ENCODE measurements at places on chromosomes 3 and 15. TPM values are rescaled to one million over a fixed set of nuclear protein-coding genes. Genes with fewer than 3 reads are reported as not detected.

LRTM1 gene
- not detected for polyA plus RNA-seq

KNL1 gene
- 7.6 TPM for polyA plus RNA-seq

CPNE4 gene
- polyA plus RNA-seq, result 0.62 TPM

GRCh38 chr3:158368271-158368670 lies 202.7 kb upstream of the MLF1 start:
- DNase-seq, result no peak

CAPN3 gene
- polyA plus RNA-seq, result 3.6 TPM

CEP19 gene
- polyA plus RNA-seq, result 1.5 TPM

DNA sequence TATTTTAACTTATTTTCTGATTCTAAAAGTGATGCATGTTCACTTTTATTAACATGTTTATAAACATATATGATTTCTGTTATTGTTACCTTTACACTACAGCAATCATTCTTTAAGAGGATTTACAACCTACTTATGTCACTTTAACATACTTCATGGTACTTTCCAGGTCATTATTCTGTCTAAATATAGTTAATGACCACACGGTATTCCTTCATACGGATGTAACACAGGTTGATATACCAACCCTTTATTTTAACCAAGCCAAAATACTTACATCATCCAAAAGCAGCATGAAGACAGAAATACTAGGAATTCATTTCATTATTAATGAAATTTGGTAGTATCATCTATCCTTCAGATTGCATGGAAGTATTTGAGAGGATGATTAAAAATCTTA lies 18.6 kb downstream of the PIK3R4 start:
- DNase-seq, result no peak

DNA sequence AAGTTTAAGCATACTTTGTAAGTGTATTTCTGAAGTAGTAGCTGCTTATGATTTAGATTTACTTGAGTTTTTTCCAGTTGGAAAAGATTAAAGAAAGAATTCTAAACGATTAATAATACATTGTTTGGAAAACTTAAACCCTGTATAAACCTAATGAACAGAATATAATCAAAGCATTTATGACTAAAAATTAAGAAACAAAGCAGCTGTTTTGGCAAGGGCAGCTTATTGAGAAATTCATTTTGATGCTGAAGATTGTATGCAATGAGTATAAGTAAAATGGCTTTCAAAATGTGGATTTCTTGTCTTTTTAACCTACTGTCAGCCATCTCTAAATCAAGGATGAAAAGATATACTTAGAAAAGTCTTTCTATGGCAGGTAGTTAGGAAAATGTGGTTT lies 140.2 kb downstream of the POLQ start:
- DNase-seq, result no peak

RNU5B-1 gene
- polyA plus RNA-seq, result not detected

TMEM212 gene
- not detected for polyA plus RNA-seq

- DNase-seq, result no peak
Observed at GRCh38 chr15:72179950-72180581, 17.5 kb downstream of the GRAMD2A start.

CIDEC gene
- 0.06 TPM for polyA plus RNA-seq

DNA sequence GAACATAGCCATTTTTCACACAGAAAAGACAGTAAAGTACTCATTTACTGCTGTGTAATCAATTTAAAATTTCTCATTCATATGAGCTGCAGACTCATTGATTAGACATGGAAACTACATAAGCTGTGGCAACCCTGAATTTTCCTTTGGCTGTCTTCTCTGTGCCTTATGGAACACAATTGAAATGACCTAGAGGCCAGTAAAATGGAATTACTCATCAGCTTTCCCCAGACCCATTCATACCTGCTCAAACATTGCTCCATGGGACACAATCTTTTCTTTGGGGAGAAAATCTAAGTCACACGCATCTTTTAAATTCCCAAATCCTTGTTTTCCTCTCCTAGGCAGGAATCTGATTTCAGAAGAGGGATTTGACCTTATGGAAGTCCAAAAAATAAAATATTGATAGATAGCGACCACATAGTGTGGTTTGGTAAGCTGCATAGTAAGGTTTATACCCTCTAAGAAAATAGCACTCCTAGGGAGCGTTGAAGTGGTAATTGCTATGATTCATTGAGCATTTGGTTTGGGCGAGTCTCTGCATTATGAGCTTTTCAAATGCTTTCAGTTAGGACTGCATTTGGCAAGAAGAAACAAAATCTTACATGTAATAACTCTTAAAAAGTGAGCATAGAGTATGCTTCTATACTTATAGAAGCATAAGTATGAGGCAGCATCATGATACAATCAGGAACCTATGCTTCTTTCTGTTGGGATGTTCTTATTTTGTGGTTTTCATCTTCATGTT lies 243.4 kb upstream of the GADL1 start:
- DNase-seq, result peak; percentile 16

Data from mammary epithelial cell (primary cell).